ENCODE measurements at places on chromosomes 2 and 18.

DNA sequence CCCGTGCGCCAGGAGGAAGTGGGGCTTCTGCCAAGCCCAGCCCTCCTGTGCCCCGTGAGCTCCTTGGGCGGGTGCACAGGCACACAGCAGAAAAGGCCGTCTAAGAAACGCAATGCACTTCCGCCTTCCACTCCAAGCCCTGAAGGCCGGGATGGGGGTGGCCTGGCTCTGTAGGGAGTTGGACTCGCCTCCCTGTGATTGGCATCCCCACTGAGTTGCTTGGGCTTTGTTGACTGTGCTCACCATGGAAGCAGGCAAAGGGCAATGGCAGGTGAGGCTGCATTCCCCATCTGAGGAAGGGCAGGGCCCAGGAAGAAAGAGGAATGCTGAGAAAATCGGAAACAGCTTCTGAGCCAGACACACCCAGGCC lies 66.8 kb downstream of the CRACDL start:
- DNase-seq: no peak

GRCh38 chr18:41490861-41491260 lies 464.2 kb upstream of the PIK3C3 start:
- DNase-seq: no peak

DNA sequence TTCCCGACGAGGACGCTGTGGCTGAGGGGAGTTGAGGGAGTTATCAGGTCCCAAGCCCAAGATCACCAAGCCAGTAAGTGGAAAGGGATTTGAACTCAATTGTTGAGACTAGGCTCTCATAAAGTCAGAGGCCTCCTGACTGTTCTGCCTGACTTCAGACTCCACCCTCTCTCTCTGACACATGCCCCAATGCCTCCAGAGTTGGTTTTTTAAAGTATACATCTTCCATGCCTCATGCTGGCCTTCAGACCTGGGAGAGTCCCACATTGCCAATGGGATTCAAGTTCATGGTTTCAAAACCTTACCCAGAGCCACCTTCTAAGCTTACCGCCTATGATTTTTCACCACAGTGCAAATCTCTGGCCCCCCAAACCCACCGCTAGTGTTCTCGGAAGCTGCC lies 100.8 kb downstream of the RTN4 start:
- DNase-seq: no peak

DNA sequence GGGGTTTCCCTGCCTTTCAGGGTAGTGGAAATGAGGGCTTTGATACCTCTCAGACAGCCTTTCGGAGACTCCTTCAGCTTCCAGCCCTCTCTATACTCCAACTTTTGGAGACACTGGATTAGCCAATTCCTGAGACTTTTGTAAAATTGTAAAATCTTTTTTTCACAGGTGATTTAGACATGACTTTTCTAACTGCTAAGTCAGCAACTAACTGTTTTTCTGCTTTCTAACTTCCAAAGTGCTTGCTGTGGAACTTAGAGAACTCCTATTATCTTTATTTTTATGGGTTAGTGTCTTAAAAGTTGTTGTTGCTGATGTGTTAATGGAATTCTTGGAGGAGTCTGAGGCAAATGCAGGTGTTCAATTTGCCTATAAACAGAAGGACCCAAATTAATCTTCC lies 616.7 kb upstream of the ID2 start:
- no peak for DNase-seq

DNA sequence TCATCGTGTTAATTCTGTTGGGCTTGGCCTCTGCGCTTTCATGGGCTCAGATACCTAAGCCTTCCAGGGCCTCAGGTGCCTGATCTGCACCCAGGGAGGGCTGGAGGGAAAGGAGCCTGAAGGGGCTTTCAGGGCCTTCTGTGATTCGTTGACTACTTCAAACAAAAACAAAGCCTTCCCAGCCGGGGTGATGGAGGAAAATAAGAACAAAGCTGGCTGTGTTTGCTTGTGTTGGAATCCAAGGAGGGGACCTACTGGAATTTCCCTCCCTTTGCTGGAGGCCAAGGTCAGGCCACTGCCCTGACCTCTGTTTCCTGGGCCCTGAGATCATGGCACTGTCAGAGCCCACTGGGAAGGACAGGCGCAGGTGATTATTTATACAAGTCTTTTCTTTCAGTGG lies 135.3 kb downstream of the KLHL29 start:
- DNase-seq: no peak

- no peak for DNase-seq
Measured at GRCh38 chr2:193985272-193985671, 1671.8 kb upstream of the SLC39A10 start.

DNA sequence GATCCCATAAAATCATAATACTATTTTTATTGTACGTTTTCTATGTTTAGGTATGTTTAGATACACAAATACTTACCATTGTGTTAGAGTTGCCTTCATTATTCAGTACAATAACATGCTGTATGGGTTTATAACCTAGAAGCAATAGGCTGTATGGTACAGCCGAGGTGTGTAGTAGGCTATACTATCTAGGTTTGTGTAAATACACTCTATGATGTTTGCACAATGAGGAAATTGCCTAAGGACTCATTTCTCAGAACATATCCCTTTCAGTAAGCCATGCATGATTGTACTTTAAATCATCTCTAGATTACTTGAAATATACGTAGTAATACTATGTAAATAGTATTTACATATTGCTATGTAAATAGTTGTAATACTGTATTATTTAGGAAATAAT lies 156.7 kb downstream of the CDCA7 start:
- no peak for DNase-seq

- no peak for DNase-seq
Measured at GRCh38 chr18:65279668-65280305, 471.0 kb upstream of the CDH7 start.

DNA sequence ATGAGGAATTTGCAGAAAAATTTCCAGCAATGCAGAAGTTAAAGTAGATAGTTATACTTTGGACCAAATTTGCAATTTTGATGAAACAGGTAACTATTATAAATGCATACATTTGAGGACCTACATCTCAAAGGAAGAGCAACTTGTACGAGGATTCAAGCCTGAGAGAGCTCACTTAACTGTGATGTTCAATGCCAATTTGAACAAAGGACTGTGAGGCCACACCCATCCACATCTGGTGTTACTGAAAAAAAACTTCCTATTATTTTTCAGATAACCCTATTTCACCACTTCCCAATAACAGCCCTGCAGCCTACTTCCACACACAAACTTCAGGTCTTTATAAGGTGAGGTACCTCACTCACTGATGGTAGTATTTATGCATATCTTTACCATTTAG lies 203.5 kb upstream of the NABP1 start:
- DNase-seq: no peak

DNA sequence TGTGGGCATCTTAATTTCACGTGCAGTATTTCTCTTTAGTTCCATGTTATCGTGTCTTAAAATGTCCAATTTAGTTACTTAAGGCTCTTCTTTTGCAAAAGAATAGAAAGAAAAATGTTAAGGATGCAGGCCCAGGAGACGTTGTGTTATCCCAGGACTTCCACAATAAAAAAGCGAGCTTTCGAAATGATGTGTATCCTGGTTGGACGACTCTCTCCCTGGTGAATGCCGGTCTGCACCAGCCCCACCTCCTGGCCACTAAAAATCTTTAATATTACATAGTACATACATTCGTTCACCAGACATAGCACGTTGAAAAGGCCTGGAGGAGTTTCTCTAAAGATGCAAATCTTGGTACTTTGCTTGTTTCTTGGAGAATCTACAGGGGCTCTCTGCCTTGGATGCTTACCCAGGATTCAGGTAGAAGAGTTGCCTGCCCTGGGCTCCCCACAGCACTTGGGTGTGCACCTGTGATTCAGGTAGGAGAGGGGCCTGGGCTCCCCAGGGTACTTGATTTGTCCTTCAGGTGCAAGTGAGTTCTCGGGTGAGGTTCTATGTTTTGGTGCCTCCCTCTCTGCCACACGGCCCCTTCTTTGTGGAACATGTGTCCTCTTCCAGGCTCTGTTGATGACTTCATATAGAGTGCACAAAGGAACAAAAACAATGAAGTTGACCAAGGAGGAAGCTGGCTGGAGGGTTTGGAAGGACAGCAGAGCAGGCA lies 26.6 kb downstream of the TWIST2 start:
- no peak for DNase-seq

GRCh38 chr2:27897717-27898116 lies 7.2 kb downstream of the BABAM2 start:
- no peak for DNase-seq

DNA sequence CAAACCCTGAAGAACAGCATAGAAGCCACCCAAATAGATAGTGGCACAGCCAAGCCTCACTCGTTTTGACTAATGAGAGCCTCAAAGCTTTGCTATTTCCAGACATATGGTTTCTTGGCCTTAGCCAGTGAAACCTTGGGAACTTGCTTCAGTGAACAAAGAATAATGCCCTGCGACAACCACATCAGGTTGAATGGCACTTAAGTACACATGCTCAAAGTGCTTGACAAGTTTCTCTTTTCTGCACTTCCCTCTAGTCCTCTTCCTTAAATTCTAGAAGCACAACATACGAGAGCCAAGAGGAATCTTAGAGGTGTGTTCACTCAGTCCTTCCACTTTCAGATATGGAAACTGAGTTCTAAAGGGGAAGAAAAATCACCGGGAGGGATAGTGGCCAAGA lies 258.3 kb downstream of the HAUS1 start:
- no peak for DNase-seq

DNA sequence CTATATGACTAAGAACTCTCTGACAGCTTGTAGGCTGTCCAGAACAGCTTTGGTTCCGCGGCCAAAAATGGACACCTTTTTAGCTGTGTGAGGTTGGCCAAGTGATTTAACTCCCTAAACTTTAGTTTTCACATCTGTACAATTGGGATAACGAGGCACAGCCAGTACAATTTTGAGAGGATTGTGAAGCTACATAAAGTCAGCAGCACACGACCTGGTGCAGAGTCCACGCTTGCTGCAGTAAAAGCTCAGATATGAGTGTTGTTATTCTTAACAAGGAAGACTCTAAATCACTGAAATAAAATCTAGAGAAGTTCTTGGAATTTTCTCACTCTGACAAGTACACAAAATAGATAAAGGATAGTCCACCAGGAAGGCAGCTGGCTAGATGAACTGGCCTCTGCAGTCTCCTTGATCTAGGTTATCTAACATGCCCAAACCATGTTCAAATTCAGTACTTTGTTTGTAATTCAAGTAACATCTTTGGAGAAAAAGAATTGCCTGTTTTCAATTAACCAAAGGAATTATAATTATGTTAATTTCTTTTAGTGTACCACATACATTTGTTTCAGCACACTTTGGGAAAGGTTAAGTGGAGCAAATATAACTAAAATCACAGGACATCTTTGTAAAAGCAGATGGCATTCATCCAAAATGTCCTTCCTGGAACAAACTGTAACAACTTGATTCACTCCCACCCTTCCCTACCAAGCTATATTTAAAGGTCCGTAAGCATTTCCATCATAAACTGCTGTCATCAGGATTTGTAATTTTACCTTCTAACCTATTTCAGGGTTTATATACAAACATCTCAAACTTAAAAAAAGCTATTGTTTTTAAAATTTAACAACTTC lies 201.7 kb upstream of the STK17B start:
- DNase-seq: no peak

DNA sequence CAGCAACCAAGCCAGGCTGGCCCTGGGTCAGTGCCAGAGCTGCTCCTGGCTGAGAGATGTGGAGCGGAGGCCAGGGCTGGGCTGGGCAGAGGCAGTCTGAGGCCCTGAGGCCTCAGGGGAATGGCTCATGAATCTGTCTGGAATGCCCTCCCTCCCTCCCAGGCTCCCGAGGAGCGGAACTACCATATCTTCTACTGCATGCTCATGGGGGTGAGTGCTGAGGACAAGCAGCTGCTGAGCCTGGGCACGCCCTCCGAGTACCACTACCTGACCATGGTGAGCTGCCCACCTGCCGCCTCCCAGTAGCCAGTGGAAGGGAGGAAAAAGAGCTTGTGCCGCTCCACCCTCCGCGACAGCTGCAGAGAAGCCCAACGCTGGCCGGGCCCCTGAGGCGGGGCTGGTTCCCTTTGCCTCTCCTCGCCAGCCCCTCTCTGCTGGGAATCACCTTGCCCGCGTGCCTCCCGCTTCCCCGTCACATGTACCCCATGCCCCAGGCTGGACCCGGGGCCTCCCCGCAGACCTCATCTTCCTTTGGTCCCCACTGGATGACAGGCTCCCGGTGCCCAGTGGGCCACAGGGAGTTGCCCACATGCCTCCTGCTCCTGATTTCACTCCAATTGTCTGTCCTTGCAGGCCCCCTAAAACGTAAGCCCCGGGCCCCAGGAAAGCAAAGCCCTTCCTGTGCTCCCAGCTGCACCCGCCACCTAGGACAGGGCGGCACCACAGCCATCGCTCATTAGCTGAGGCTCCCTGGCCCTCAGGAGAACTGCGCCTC lies 41.1 kb downstream of the MYO7B start:
- no peak for DNase-seq

DNA sequence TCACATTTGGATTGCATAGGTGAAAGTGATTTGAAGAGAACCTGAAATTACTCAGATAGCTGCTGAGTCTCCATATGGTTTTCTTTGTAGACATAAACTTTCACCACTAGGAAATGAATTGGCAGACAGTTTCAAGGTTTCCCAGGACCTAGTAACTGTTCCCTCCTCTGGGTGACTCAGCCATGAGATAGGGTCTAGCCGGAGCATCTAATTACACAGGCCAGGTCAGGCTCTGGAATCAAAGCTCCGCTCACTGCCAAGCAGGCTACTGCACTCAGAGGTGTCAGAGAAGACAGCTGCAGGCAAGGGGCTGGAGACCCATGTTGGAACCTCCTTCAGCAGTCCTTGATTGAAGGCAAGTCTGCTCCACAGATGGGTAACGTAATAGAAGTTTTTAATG lies 429.2 kb downstream of the TNS1 start:
- DNase-seq: no peak

GRCh38 chr2:220703279-220703678 lies 868.8 kb downstream of the EPHA4 start:
- no peak for DNase-seq

GRCh38 chr18:56711708-56712445 lies 60.7 kb downstream of the WDR7 start:
- no peak for DNase-seq

GRCh38 chr2:43224571-43225092 lies 1.8 kb downstream of the ZFP36L2 start:
- peak; percentile 38 for DNase-seq

DNA sequence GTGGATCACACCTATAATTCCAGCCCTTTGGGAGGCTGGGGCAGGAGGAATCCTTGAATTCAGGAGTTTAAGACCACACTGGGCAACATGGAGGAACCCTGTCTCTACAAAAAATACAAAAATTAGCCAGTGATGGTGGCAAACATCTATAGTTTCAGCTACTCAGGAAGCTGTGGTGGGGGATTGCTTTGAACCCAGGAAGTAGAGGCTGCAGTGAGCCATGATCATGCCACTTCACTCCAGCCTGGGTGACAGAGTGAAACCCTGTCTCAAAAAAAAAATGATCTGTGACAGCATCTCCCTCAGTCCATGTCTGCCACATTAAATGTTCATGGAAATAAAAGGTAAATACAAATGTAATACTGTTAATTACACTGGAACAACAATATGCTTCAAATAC lies 121.4 kb upstream of the COL5A2 start:
- peak; percentile 22 for DNase-seq

- no peak for DNase-seq
Measured at GRCh38 chr18:49837889-49838288, 24.6 kb upstream of the ACAA2 start.

All from CD4-positive, alpha-beta T cell (primary cell).